ENCODE measurements at places on chromosomes 13 and 19.
A peak's percentile ranks its signal among the peaks of the same experiment; 100 is the strongest.

- no peak for DNase-seq
These were observed 319.9 kb upstream of the DACH1 start for GRCh38 chr13:72186730-72187422.

GRCh38 chr19:41323430-41324125 is 13.6 kb downstream of the CCDC97 start:
- peak; percentile 22 for DNase-seq

GRCh38 chr13:33172400-33172799 is 113.2 kb downstream of the STARD13 start:
- DNase-seq, result no peak

DNA sequence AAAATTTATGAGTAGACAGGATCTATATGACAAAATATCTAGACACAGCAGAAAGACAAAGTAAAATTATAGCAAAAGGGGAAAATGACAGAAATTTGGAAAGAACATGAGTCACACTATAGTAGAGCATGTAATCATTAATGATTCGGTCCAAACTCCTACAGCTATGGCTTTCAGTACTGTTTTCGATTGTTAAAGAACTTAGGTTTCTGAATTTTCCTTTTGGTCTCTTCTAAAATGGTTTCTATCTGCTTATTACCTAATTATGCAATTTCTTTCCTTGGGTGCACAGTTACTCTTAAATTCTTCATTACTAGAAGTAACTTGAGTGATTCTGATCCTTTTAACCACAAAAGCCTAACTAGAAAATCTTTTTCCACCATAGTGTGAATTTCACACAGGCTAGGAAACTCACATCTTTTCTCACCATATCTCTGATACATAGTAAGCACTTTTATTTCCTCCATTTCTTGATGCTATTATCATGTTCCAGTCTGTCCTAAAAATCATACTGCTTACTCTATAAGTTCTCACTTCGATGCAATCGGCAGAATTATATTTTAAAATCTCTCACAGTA is 1101.4 kb downstream of the PCDH9 start:
- DNase-seq, result no peak

- DNase-seq, result no peak
These were observed 23.5 kb downstream of the RASA3 start for GRCh38 chr13:114108894-114109293.

Measured in GOT3 (cell line).